ENCODE measurements at places on chromosomes 16 and 17. TPM values are rescaled to one million over a fixed set of nuclear protein-coding genes. Genes with fewer than 3 reads are reported as not detected.

- no peak overlapping the region for H3K27ac ChIP-seq
- no peak overlapping the region for H3K4me3 ChIP-seq
- no peak for DNase-seq
- no peaks in the 10 kb centered on the region for H3K27me3 ChIP-seq
- peaks cover 17% of the 10 kb centered on the region for H3K4me1 ChIP-seq
- H3K36me3 ChIP-seq: no peaks in the 10 kb centered on the region
Observed at GRCh38 chr16:69613378-69614154, 47.8 kb downstream of the NFAT5 start.

DNA sequence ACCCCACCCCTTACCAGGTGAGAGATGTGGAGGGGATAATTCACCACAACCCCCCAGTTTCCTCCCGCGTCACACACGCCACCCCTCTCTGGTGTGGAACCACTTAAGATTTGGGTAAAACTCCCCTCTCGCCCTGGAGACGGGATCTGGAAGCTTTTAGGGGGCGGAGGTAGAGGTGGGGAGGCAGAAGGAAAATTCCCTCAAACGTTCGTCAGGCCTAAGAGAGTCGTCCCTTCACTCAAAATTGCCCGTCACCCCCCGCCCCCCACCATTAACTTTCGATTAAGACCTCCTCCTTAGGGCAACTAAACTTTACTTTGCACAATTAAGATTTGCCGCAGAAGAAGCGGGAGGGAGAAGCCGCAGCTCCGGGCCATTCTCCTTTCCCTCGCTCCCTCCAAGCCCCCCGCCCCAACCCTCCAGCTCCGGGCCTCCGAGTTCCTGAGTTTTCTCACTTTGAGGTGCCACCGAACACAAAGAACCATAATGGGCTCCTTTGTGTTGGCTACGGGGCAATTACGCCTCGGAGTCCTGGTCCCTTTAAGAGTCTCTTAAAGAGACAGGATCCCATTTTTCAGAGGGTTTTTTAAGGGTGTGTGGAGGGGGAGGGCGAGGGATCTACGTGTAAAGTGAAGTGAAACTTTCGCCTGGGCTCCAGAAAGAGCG is 985 bp upstream of the FZD2 start:
- peaks cover 11% of the 10 kb centered on the region for H3K36me3 ChIP-seq
- peak; percentile 72 for DNase-seq
- H3K27me3 ChIP-seq: peaks cover 2% of the 10 kb centered on the region

GRCh38 chr16:68297908-68298307 is 12.8 kb downstream of the SLC7A6OS start:
- H3K27ac ChIP-seq: peak overlapping the region; percentile 19
- DNase-seq: no peak
- no peaks in the 10 kb centered on the region for H3K27me3 ChIP-seq
- H3K4me1 ChIP-seq: no peaks in the 10 kb centered on the region

DNA sequence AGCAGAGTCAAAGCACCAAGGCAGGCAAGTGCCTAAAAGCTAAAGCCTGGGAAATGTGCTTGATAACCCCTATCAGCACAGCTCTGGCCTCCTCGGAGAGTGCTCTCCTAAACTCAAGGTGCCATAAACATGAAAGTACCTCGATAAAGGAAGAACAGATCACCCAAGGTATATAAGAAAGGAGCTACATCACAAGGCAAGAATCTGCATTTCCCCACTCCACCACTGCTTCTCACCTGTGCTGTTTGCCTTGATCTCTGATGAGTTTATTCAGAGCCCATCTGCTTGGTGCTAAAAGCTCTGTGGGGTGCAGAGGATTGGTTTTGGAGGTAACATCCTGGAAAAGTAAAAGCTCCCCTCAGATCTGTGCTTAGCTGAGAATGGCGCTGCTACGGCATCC is 449.5 kb upstream of the CDH5 start:
- no peaks in the 10 kb centered on the region for H3K36me3 ChIP-seq
- H3K4me1 ChIP-seq: peaks cover 13% of the 10 kb centered on the region
- no peak overlapping the region for H3K27ac ChIP-seq

Gene CNTNAP4
- total RNA-seq: 0.14 TPM

Gene MED31
- total RNA-seq: 27.7 TPM
